Activated T-helper 17 cell treated with anti-CD3 and anti-CD28 coated beads, Interleukin-2, amount 50 U/mL, for 72 hours (primary cell): ENCODE measurements at places on chromosomes 5 and 9. TPM values are rescaled to one million over a fixed set of nuclear protein-coding genes. Genes with fewer than 3 reads are reported as not detected.
A peak's percentile ranks its signal among the peaks of the same experiment; 100 is the strongest.

- H3K36me3 ChIP-seq = peaks cover 63% of the 10 kb centered on the region
- ATAC-seq = no peak
- no peaks in the 10 kb centered on the region for H3K27me3 ChIP-seq
- peaks cover 49% of the 10 kb centered on the region for H3K4me1 ChIP-seq
- H3K27ac ChIP-seq = peak overlapping the region; percentile 91
Measured at GRCh38 chr5:154203798-154204578, 13.5 kb downstream of the GALNT10 start.

DNA sequence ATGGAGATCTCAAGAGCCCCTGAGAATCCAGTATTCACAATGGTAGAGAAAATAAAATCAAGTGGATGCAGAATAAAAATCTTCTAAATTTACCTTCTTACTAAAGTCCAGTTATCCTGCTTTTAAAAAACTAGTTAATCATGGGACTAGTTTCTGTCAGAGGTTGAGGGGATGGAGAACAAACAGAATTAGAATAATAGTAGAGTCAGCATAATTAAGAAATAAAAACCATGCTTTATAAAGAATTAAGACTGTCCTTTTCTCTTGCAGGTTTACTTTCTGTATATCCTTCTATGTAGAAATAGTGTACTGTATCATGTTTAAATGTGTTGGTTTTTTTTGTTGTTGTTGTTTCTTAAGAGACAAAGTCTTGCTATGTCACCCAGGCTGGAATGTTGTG, 23.0 kb downstream of the ACOT12 start:
- H3K27me3 ChIP-seq = peaks cover 10% of the 10 kb centered on the region
- no peak for ATAC-seq
- H3K4me3 ChIP-seq = no peak overlapping the region
- no peaks in the 10 kb centered on the region for H3K36me3 ChIP-seq

- peaks cover 4% of the 10 kb centered on the region for H3K4me1 ChIP-seq
- no peak overlapping the region for H3K27ac ChIP-seq
- H3K36me3 ChIP-seq = peaks cover 96% of the 10 kb centered on the region
- ATAC-seq = no peak
Measured at GRCh38 chr9:131179561-131180219, 54.3 kb downstream of the NUP214 start.

DNA sequence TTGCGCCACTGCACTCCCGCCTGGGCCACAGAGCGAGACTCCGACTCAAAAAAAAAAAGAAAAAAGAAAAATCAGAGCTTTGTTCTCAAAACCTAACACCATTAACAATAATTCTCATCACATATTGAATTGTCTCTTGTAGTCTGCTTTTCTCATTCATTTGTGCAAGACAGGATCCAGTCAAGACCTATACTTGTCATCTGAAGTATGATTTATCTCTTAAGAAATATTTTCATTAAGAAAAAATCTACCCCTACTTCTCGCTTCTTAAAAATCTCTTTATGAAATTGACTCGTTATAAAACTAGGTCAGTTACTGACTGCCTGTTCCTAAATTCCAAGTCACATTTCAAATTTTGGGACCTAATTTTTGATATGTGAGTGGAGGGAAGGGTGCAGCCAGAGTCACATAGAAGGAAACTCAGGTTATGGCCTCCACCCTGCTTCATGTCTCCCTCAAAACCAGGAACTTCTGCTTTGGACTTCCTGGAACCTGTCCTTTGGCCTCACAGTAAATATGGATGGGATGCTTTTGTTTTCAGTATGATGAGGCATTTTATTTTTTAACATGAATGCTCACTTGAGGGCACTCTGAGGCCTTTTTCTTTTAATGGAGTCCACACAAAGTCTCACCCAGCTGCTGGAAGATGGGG, 18.9 kb downstream of the ZNF169 start:
- ATAC-seq = no peak
- H3K27ac ChIP-seq = no peak overlapping the region
- H3K4me3 ChIP-seq = no peak overlapping the region
- peaks cover 81% of the 10 kb centered on the region for H3K36me3 ChIP-seq

GRCh38 chr5:107661038-107661649, 9.6 kb downstream of the EFNA5 start:
- H3K36me3 ChIP-seq = no peaks in the 10 kb centered on the region
- H3K27me3 ChIP-seq = peaks cover 27% of the 10 kb centered on the region
- H3K4me1 ChIP-seq = no peaks in the 10 kb centered on the region
- no peak overlapping the region for H3K27ac ChIP-seq
- no peak for ATAC-seq

MYOT gene
- total RNA-seq = not detected

DNA sequence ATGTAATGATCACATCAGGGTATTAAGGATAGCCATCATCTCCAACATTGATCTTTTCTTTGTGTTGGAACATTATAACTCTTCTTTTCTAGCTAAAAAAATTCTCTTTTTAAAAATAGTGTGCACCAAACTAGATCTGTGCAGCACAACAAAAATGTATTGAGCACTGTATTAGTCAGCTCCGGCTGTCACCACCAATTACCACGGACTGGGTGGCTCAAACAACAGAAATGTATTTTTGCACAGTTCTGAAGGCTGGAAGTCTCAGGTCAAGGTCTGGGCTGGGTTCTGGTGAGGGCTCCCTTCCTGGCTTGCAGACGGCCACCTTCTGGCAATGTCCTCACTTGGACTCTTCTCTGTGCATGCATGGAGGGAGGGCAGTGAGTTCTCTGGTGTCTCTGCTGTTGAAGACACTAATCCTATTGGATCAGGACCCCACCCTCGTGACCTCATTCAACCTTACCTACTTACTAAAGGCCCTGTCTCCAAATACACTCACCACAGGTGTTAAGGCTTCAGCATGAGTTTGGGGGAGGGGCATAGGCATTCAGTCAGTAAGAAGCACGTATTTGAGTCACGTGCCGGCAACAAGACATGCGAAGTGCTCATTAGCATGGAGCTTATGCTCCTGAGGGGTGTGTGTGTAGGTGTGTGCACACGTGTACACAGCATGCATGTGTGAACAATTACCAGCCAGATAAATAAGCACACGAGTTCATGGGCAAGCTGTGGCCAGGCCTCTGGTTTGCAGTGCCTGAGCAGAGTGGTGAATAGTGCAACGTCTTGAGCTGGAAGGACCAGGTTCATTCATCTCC, 89.4 kb upstream of the SH3PXD2B start:
- no peak overlapping the region for H3K27ac ChIP-seq
- no peaks in the 10 kb centered on the region for H3K36me3 ChIP-seq
- H3K27me3 ChIP-seq = peaks cover 29% of the 10 kb centered on the region

DRD1 gene
- total RNA-seq = not detected

- no peaks in the 10 kb centered on the region for H3K27me3 ChIP-seq
- no peaks in the 10 kb centered on the region for H3K36me3 ChIP-seq
- H3K4me3 ChIP-seq = no peak overlapping the region
Measured at GRCh38 chr5:8270246-8270645, 401.3 kb downstream of the MTRR start.

DNA sequence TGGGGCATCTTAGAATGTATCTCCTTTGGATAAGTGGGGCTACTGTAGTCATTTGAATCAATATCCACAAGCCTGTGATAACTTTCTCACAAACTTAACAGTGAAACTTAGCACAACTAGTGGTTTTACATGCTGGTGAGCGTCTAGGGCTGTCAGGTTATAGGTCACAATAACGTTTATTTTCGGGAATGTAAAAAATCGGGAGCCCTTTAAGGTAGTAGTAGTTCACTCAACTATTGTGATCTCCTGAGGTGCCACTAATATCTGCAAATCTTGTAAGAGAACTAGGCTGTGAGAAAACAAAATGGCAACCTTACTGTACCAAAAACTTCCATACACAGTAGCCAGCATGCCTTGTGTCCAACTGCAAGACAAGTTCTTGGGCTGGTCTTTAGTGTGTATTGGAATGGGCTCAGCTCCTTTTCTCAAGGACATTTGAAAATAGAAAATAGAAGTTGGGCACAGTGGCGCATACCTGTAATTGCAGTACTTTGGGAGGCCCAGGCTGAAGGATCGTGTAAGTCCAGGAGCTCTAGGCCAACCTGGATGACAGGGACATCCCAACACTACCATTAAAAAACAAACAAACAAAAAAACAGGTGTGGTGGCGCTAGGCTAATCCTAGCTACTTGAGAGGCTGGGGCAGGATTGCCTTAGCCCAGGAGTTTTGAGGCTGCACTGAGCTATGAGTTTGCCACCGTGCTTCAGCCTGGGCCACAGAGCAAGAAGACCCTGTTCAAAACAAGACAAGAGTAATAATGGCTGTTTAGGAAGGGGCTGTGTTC, 5.2 kb upstream of the PKN3 start:
- no peak overlapping the region for H3K27ac ChIP-seq
- H3K27me3 ChIP-seq = no peaks in the 10 kb centered on the region
- no peak for ATAC-seq
- peaks cover 13% of the 10 kb centered on the region for H3K4me1 ChIP-seq

GRCh38 chr5:32207355-32207634, 33.2 kb upstream of the GOLPH3 start:
- peak overlapping the region; percentile 78 for H3K27ac ChIP-seq
- peak overlapping the region; percentile 41 for H3K4me3 ChIP-seq
- no peak for ATAC-seq
- H3K4me1 ChIP-seq = peaks cover 16% of the 10 kb centered on the region

DNA sequence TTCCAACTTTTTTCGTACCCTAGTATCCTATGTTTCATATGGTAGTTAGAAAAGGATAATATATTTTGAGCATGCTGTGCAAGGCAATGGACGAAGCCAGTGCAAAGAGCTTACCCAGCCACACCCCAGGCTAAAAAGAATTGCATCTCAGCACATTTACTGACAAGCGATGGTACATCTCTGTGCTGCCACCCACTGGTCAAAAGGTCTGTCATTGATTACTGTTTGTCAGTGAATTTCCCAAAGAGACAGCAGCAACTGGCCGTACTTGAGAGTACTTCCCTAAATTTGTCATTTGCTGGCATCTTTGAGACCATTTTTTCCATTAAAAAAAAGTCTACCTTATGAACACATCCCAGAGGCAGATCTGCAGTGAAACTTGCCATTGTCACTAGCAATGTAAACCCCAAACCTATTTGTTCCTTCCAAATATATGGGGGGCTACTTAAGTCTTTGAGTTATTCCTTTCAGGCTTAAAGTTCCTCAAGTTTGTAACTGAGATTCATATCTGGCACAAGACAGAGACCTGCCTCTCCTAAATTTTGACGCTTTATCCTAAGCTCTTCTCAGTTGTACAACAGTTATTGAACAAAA, 184.3 kb downstream of the CTNND2 start:
- H3K27me3 ChIP-seq = no peaks in the 10 kb centered on the region
- no peak overlapping the region for H3K27ac ChIP-seq
- no peak for ATAC-seq
- H3K4me1 ChIP-seq = no peaks in the 10 kb centered on the region
- no peak overlapping the region for H3K4me3 ChIP-seq
- H3K36me3 ChIP-seq = no peaks in the 10 kb centered on the region

SHOC1 gene
- total RNA-seq = not detected

ENTPD2 gene
- 0.39 TPM for total RNA-seq

CER1 gene
- not detected for total RNA-seq

- no peaks in the 10 kb centered on the region for H3K27me3 ChIP-seq
- no peak overlapping the region for H3K4me3 ChIP-seq
- ATAC-seq = no peak
- H3K27ac ChIP-seq = no peak overlapping the region
Measured at GRCh38 chr5:113162770-113163169, 186.2 kb downstream of the DCP2 start.

GABRB2 gene
- total RNA-seq = not detected

GRCh38 chr9:123865226-123866000, 64.5 kb downstream of the DENND1A start:
- H3K4me3 ChIP-seq = no peak overlapping the region
- ATAC-seq = no peak
- no peaks in the 10 kb centered on the region for H3K27me3 ChIP-seq
- H3K27ac ChIP-seq = no peak overlapping the region
- no peaks in the 10 kb centered on the region for H3K36me3 ChIP-seq

DNA sequence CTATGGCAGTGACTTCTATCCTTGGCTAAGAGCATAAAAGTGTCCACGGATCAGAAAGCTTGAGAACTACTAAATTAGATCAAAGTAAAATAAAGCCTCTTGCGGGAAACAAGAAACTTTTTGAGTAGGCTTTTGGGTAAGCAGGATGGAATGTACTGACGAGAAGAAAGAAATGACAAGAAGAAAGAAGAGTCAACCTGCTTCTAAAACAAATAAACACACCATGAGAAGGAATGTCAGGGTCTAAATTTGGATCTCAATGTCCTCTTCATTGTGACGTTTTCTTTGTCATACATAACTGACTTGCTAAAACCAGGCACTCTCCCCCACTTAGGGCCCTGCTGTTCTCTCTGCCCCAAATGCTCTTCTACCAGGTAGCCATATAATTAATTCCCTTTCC, 290.1 kb upstream of the PTGER4 start:
- peak overlapping the region; percentile 53 for H3K4me3 ChIP-seq
- peaks cover 46% of the 10 kb centered on the region for H3K4me1 ChIP-seq
- no peak for ATAC-seq
- peak overlapping the region; percentile 74 for H3K27ac ChIP-seq

DNA sequence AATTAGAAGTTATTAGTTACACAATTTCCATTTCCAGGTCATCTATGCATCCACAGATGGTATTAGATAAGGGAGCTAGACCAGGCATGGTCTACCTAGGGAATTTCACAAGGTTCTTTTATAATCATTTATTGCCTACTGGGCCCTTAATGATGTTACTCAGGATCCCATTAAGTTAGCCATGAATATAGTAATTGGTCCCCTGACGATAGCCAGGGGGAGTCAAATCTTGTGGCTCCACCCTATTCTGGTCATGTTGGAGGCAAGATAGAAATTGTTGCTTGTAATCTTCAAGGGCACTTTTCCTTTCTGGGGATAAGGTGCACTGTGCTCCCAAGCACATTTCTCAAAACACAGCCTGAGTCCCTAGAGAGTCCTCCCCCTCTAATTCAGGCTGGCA, 14.1 kb upstream of the ELL2 start:
- H3K4me3 ChIP-seq = no peak overlapping the region
- H3K4me1 ChIP-seq = peaks cover 6% of the 10 kb centered on the region

- no peak overlapping the region for H3K27ac ChIP-seq
- peak overlapping the region; percentile 43 for H3K4me3 ChIP-seq
- H3K36me3 ChIP-seq = no peaks in the 10 kb centered on the region
Measured at GRCh38 chr9:137299938-137300337, 2.1 kb downstream of the NRARP start.

DNA sequence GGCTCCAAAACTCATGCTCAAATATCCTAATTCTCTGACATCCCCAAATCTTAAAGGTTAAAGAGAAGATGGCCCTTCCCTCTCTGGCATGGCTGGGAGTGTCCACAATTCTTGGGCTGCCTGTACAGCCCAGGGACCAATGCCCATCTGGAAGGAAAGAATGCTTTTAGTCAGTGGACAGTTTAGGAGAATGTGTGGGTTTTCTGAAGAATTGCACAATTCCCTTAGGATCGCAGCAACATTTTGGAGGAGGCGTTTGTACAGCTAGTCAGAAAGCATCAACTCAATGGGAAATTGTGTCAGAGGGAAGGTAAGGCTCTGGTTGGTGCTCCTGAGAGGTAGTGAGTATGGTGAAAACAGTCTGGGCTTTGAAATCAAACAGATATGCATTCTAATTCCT, 15.0 kb downstream of the FAM193B start:
- peaks cover 14% of the 10 kb centered on the region for H3K4me1 ChIP-seq
- no peak overlapping the region for H3K27ac ChIP-seq
- H3K27me3 ChIP-seq = no peaks in the 10 kb centered on the region
- peaks cover 66% of the 10 kb centered on the region for H3K36me3 ChIP-seq
- H3K4me3 ChIP-seq = no peak overlapping the region
- ATAC-seq = no peak
